Right lung (tissue), 10 donors: ENCODE measurements at places on chromosomes 4 and X.

DNA sequence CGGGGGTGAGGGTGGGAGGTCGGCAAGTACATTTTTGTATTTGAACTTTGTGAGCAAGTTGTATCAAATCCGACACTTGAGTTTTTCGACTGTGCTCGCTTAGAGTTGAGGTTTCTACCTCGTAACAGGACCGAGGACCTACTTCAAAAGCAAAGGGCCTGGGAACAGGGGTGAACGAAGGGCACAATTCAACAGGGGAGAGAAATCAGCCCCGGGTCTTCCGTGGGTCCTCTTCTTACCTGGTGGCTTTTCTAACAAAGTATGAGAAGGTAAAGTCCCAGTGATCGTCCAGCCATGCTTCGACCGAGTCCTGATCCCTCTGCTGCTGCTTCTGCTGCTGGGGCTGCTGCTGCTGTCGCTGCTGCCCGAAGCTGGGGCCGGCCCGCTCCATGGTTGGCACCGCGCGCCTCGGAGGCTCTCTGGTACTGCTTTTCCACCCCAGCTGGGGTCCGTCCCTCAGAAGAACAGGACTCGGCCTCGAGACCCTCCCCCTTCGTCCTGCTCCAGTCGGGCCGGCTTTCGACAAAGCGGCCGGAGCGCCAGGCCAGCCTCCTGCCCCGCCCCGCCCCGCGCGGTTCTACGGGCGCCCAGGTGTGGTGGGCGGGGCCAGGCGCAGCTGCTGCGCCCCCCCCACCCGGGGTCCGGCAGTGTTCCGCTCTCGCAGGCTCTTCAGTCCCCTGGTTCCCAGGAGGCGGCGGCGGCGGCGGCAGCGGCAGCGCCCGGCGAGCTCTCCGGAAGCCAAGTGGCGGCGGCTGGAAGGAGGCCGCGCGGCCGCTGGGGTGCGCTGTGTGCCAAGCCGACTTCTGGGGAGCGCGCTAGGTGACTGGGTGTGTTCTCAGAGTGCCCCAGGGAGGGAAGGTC lies at the start of gene PDE5A:
Gene PDE5A, minus strand, starts transcription at position 524 of the 861 bp plus-strand sequence. Its CDS starts 133 bp downstream, at position 391.
- peak; percentile 85 for DNase-seq

GRCh38 chrX:77743720-77744119 lies 42.3 kb downstream of the ATRX start:
- DNase-seq, result no peak

- DNase-seq, result no peak
Measured at GRCh38 chr4:6909970-6910339, 329 bp downstream of the TBC1D14 start.

GRCh38 chr4:85573270-85573669 lies 98.3 kb downstream of the ARHGAP24 start:
- DNase-seq, result no peak

GRCh38 chr4:125985856-125986255 lies 671.1 kb downstream of the FAT4 start:
- no peak for DNase-seq

GRCh38 chrX:119089619-119090018 lies 16.8 kb downstream of the CT47C1 start:
- no peak for DNase-seq

DNA sequence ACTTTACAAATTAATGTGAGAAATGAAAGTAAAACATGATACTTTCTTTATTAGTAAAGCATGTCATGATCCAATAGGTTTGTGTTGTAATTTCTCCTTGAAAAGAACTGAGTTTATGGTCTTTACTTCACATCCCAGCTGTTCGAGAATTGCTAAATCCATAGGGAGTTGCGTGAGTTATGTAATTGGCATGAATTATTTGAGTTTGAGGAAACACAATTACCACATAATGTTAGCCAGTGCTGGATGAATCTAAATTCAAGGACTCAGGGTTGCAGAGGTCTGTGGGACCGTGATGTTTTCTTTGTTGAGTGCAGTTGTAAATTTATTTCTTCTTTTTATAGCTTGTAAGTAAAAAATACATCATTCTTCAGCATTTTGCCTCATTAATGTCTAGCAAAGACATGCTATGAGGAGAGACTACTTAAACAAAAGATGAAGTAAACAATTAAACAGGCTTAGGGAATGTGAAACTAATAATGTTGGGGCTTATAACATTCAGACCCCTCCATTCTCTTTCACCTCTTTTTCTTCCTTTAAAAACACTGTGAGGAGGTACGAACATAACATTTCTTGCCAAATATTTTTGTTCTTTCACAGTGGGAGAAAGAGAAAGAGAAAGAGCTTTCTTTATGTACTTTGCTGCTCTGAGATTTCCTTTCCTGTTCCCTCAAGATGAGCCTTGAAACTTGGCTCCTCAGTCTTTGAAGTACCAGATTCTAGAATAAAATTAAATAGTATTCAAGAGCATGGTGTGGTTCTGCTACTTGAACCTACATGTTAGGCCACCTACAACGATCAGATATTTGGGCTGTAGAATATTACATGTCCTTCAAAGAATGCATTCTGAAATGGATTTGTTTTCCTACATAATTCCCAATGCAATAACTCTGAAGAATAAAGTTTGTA lies 159.6 kb upstream of the ANK2 start:
- DNase-seq, result peak; percentile 58

DNA sequence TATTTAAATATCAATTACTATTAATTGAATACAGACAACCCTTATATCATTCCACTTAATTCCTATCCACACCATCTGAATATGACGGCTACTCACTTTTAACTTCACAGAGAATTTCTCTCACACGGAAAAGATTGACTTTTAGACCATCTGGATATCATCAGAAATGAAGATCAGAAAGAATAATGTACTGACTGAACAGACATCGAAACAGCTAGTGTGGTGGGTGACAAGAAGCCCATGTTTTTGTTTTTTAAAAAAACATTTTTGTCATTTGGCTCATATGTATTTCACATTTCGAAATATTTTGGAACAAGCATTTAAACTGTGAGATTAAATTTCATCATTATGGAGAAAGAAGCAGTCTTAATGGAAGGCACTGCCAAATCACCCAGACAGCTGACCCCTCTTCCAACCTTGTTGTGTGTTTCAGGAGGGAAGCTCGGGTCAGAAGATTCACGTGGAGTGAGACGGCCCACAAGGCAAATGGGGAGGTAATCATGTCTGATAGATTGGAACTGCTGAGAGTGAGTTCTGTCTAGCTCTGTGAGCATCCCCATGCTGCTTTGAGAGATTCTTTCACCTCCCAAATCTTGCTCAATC lies 204.2 kb upstream of the RASGEF1B start:
- DNase-seq, result peak; percentile 77

- DNase-seq, result peak; percentile 24
Measured at GRCh38 chr4:53484911-53485657, 106.2 kb downstream of the LNX1 start.

GRCh38 chr4:80008971-80009370 lies 64.1 kb downstream of the ANTXR2 start:
- DNase-seq, result no peak

DNA sequence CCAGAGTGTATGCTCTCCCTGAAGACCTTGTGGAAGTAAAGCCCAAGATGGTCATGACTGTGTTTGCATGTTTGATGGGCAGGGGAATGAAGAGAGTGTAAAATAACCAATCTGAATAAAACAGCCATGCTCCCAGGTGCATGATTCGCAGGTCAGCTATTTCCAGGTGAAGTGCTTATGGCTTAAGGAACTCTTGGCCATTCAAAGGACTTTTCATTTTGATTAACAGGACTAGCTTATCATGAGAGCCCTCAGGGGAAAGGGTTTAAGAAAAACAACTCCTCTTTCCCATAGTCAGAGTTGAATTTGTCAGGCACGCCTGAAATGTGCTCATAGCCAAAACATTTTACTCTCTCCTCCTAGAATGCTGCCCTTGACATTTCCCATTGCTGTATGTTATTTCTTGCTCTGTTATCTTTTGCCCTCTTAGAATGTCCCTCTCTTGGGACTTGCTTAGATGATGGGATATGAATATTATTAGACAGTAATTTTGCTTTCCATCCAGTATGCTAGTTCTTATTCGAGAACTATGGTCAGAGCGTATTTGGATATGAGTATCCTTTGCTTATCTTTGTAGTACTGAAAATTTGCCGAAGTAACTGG lies 88.6 kb downstream of the PLS3 start:
- DNase-seq, result no peak

- no peak for DNase-seq
Measured at GRCh38 chr4:84498203-84498934, 723 bp downstream of the NKX6-1 start.

DNA sequence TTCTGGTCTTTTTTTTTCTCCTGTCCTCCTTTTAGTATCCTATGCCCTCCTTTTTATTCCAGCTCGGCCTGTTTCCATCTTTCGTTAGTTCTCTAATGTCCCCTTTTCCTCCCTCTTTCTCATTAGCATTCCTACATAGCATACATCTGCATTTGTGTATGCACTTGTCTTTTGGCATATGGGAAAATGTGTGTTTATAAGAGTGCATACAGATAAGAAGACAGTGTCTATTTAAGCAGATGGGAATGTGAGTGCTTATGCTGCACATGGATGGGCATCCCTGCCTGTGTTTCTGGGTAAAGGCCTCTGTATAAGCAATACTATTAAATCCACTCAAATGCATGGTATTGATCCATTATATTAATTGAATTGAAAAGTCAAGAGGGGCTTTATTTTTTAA lies 7.5 kb upstream of the GABRA2 start:
- DNase-seq, result no peak

DNA sequence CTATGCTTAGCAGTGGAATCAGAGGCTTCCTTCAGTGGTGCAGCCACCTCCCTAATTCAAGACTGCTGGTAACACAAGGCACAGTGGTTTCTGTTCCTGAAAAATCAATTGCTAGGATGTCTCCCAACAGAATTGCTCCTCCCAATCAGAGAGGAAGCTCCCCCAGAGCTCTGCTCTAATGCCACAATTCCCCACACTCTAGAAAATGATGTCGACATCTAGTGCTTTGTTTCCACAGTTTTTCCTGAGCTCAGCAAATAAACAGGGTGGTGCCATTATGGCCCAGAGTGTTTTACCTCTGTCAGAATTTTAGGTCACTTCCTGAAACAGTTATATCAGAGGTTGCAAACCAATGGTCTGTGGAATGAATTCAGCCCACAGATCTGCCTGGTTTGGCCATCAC lies 24.7 kb downstream of the TAB3 start:
- DNase-seq, result no peak

- DNase-seq, result no peak
Measured at GRCh38 chrX:124346877-124347241, 496 bp downstream of the SH2D1A start.
